Left hindlimb (tissue), 1 donor: ENCODE measurements at places on chromosomes 7 and 10.

GRCh38 chr10:76626386-76626785, 1011.2 kb downstream of the KCNMA1 start:
- no peak for DNase-seq

DNA sequence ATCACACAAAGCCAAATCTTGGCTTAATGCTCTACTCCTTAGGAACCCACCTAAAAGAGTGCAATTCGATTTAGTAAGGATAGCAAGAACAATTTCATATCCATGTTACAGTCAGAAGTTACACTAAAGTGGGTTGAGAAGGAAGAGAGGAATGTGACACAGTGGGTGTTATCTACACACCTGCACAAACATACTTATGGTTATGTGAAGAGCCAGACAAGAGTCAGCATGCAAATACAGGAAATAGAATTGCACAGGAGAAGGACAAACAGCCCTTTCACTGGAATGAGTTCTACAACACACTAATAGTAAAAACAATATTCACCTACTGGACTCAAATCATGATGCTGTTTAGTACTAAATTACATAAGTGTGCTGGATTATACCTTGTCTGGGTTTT, 262.8 kb downstream of the DGKB start:
- DNase-seq = no peak

GRCh38 chr7:17152721-17153120, 145.7 kb upstream of the AHR start:
- no peak for DNase-seq

GRCh38 chr10:109114579-109114978, 808.7 kb downstream of the XPNPEP1 start:
- DNase-seq = no peak

DNA sequence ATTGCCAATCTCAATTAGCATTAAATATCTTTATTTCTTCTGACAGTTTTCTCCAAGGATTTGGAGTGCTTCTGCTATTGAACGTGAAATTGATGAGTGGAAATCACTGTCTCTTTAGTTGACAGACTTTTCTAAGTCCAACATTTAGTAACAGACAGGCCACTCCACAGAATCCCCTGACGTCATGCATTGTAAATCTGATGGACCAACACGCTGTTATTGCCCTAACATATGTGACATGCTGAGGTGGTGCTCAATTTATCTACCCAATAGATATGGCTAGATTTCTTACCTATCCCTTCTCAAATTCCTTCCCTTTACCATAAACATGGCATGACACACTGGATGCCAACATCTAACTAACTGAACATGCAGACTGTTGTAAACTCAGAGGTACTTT, 240.6 kb upstream of the DGKB start:
- no peak for DNase-seq

DNA sequence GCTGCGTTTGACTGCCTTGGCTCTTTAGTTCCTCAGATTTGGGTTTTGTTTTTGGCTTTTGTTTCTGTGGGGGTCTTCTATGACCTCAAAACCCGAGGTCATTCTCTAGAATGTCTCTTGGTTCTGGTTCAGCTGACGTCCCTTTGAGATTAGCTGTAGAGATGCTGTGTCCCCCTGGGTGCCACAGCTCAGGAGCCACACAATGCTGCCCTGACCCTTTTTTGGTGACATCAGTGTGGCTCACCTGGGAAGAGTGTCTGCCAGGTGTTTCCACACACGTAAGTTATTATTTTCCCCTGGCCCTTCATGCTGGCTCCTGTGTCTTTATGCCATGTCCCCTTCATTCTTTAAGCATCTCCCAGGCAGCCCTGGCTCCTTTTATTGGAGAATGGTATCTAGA, 89.8 kb upstream of the DDC start:
- DNase-seq = no peak

- DNase-seq = no peak
Measured at GRCh38 chr7:149294634-149295480, 32.9 kb downstream of the ZNF783 start.

DNA sequence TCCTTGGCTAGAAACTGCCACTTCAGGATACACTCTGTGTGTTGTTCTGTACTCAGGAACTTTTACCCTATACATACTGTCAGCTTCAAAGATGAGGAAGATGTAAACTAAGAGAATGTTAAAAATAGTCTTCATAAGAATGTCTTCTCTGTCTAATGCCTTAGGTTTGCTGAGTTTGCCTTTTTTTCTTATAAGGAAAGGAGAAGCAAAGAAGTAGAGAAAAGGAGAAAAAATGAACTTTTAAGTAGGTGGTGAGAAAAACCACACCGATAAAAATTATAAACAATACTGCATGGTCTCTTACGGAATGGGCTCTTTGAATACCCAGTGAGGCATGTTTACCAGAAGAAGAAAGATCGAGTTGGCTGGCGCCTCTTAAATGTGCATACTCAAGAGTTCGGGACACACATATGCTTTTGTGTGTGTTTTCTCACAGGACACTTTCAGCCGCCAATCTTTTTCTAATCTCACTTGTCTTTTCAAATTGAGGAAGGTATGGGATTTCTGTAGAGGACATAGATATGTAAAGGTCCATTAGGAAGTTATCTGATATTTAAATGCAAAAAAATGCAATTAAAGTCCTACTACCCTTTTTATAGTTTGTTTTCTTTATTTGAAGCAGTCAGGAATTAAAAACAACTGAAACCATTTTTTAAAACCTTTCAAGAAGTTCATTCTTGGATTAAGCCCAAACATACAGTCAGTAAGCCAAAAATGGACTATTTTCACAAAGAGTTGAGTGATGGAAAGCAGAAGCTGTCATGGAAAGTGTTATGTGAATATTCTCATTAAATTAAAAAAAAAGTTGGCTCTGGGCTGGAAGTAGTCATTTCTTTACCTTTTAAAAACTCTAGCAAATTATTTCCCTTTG, 100.6 kb upstream of the MDFIC start:
- DNase-seq = no peak

DNA sequence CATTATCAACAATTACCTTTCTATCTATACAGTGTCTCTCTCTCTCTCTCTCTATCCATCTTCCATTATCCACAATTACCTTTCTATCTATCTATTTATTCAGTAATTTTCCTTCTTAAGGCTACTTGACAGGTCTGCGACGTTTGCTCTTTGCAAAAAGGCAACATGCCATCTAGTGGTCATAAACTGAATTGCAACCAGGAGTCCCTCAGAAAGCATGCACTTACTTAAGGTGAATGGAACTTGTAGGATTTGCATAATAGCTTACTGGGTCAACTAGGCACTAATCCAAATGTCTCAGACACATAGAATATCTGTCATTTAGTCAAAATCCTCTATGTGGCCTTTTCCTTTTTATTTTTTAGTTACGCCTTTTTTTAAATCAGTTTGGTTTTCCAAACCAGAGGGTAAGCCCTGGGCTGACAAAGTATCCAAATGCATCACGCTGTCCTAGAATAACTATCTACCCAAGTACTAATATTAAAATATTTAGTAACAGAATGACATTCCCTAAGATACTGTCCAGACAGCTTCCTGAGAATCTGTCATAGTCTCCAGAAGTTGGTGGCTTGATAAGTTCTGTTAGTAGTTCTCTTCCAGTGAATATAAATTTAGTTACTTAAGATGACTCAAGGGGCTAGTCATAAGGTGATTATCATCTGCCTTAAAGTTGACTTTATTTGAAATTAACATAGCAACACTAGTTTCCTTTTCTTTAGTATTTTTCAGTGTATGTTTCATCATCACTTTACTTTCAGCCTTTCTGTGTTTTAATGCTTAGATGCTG, 208.3 kb downstream of the PPP1R3A start:
- no peak for DNase-seq

DNA sequence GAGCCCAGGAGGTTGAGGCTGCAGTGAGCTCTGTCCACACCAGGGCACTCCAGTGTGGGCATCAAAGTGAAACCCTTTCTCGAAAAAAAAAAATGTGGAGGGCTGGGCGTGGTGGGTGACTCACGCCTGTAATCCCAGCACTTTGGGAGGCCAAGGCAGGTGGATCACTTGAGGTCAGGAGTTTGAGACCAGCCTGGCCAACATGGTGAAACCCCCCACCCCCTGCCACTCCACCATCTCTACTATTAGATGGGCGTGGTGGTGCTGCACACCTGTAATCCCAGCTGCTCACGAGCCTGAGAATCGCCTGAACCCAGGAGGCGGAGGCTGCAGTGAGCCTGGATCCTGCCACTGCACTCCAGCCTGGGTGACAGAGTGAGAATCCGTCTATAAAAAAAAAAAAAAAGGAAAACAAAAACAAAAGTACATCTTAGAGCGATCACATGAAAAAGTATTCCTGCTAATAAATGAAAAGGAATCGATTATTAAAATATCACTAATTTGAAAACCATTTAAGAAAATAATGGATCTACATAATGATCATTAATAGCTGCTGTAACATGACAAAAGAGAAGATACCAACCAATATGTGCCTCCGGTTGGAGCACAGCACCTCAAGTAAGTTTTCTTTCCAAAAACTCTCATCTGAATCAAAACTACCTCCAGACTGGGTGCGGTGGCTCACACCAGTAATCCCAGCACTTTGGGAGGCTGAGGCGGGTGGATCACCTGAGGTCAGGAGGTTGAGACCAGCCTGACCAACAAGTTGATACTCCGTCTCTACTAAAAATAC, 4.9 kb downstream of the HNRNPF start:
- no peak for DNase-seq

DNA sequence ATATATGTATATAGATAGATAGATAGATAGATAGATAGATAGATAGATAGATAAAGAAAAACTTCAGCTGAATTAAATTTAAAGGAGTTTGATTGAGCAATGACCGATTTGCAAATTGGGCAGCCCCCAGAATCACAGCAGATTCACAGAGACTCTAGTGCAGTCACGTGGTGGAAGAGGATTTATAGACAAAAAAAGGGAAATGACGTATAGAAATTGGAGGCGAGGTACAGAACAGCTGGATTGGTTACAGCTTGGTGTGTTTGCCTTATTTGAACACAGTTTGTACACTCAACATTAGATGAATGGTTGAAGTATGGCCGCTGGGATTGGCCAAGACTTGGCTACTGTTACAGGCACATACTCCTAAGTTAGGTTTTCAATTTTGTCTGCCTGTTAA, 8.2 kb upstream of the PODXL start:
- DNase-seq = no peak
